ENCODE measurements at places on chromosomes 16 and 17.

DNA sequence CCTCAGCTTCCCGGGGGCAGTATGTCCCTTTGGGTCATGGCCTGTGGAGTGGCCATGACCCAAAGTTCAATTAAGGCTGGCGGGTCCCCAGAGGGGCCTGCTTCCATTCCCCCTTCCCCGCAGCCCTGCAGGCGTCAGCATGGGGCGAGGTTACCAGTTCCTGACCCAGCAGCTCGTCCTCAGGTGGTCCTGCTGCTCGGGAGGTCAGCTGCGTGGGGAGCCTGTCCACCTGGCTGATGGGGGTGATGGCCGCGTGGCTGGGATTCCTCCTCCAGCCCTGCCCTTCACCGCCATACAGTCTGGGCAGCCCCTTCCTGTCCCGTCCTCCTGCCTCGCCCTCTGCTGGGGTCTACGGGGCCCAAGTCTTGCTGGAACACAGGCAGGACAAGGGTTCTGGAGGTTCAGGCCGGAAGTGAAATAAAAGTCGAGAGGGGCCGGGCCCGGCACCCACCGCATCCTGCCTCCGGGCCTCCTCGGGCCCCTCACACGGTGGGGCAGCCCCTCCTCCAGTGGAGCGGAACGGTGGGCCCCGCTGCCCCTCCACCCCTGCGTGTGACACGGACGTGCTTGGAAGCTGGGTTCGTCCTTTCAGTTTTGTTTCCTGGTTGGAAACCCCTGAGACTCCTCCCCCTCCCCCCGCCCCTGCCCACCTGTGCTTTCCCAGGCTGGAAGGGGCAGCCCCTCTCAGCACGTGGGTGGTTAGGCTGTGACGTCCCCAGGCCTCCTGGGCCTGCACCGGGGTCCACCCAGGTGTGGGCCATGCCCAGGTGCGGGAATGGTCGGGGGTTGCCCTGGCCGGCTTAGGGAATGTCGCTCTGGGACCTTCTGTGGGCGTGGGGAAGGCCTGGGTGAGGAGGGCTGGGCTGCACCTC is 6.8 kb downstream of the UBALD2 start:
- peak; percentile 61 for DNase-seq
- peaks cover 9% of the 10 kb centered on the region for H3K36me3 ChIP-seq
- peaks cover 37% of the 10 kb centered on the region for H3K4me1 ChIP-seq
- H3K27me3 ChIP-seq: no peaks in the 10 kb centered on the region
- no peak overlapping the region for H3K4me3 ChIP-seq
- H3K27ac ChIP-seq: peak overlapping the region; percentile 94

- H3K4me3 ChIP-seq: no peak overlapping the region
- no peaks in the 10 kb centered on the region for H3K27me3 ChIP-seq
- no peaks in the 10 kb centered on the region for H3K4me1 ChIP-seq
- H3K36me3 ChIP-seq: peaks cover 31% of the 10 kb centered on the region
- no peak overlapping the region for H3K27ac ChIP-seq
Measured at GRCh38 chr16:1523581-1524245, 9.8 kb upstream of the TMEM204 start.

- no peak overlapping the region for H3K4me3 ChIP-seq
- H3K4me1 ChIP-seq: no peaks in the 10 kb centered on the region
- no peaks in the 10 kb centered on the region for H3K27me3 ChIP-seq
- no peaks in the 10 kb centered on the region for H3K36me3 ChIP-seq
- no peak for DNase-seq
- H3K27ac ChIP-seq: no peak overlapping the region
Measured at GRCh38 chr17:66449418-66449977, 147.1 kb downstream of the PRKCA start.

DNA sequence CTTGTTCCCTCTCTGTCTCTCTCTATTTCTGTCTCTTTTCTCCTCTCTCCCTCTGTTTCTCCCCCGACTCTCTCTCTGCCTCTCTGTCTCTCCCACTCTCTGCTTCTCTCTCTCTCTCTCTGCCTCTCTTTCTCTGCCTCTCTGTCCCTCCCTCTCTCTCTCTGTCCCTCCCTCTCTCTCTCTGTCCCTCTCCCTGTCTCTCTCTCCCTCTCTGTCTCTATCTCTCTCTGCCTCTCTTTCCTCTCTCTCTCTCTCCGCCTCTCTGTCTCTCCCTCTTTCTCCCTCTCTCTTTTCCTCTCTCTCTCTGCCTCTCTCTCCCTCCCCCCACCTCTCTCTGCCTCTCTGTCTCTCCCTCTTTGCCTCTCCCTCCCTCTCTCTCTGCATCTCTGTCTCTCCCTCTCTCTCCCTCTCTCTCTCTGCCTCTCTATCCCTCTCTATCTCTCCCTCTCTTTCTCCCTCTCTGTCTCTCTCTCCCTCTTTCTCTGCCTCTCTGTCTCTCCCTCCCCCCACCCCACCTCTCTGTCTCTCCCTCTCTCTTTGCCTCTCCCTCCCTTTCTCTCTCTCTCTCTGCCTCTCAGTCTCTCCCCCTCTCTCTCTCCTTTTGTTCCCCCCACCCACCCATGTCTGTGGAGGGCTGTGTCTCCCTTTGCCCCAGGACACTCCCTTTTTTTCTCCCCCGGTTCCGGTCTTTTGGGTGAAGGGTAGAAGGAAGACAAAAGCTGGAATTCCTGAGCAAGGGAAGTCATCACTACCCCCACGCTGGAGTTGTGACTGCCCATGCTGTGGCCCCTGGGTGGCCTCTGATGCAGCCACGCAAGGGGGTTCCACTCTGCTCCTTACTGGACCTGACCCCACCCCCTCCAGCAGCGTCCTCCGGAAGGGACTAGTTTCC is 27.1 kb upstream of the MGAT5B start:
- H3K4me1 ChIP-seq: no peaks in the 10 kb centered on the region
- no peaks in the 10 kb centered on the region for H3K36me3 ChIP-seq
